ENCODE measurements at places on chromosomes 1 and 21.

GRCh38 chr1:53123453-53124140, 18.8 kb downstream of the SLC1A7 start:
- no peaks in the 10 kb centered on the region for H3K27me3 ChIP-seq
- H3K4me3 ChIP-seq = no peak overlapping the region
- no peaks in the 10 kb centered on the region for H3K4me1 ChIP-seq
- no peaks in the 10 kb centered on the region for H3K36me3 ChIP-seq
- no peak for DNase-seq
- H3K27ac ChIP-seq = no peak overlapping the region

DNA sequence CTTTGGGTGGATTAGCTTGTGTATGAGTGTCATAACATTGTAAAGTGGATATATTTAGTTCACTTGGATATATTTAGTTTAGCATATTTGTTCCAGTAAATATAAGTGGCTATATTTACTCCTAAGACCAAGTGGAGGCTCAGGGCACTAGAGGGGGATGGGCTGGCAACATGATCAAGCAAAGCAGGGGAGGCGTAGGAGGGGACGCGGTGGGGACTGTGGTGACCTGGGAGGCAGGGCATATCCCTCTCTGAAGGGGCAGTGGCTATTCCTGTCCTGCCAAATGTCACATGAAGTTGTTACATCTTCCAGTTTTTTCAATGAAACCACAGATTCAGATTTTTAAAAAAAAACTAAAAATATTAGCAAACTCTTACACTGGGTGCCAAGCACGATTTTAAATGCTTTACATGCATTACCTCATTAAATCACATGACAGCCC, 51.9 kb upstream of the EDN2 start:
- peaks cover 2% of the 10 kb centered on the region for H3K4me1 ChIP-seq
- no peak overlapping the region for H3K27ac ChIP-seq
- H3K4me3 ChIP-seq = no peak overlapping the region
- no peaks in the 10 kb centered on the region for H3K27me3 ChIP-seq
- no peak for DNase-seq
- no peaks in the 10 kb centered on the region for H3K36me3 ChIP-seq

GRCh38 chr1:19096036-19096833, 113.8 kb downstream of the UBR4 start:
- no peak for DNase-seq
- no peak overlapping the region for H3K4me3 ChIP-seq
- no peak overlapping the region for H3K27ac ChIP-seq
- no peaks in the 10 kb centered on the region for H3K27me3 ChIP-seq
- no peaks in the 10 kb centered on the region for H3K4me1 ChIP-seq

DNA sequence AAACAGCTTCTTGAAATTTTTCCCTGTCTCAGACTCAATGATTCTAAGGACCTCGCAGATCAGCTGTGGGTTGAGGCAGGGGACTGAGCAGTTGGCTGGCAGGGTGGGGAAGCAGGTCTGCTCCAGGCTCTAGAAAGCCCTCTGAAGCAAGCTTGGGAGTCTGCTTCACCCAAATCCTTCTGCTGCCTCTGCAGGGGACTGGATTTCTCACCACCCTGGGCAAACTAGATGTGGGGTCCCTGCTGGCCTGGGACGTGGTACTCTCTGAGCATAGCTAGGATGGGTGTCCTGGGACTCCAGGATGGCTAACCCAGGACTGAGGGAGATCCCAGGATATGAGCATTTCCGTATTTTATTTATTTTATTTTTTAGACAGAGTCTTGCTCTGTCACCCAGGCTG, 89.3 kb downstream of the LAMC2 start:
- H3K36me3 ChIP-seq = no peaks in the 10 kb centered on the region
- no peak overlapping the region for H3K27ac ChIP-seq
- no peaks in the 10 kb centered on the region for H3K27me3 ChIP-seq
- no peak overlapping the region for H3K4me3 ChIP-seq
- no peaks in the 10 kb centered on the region for H3K4me1 ChIP-seq

DNA sequence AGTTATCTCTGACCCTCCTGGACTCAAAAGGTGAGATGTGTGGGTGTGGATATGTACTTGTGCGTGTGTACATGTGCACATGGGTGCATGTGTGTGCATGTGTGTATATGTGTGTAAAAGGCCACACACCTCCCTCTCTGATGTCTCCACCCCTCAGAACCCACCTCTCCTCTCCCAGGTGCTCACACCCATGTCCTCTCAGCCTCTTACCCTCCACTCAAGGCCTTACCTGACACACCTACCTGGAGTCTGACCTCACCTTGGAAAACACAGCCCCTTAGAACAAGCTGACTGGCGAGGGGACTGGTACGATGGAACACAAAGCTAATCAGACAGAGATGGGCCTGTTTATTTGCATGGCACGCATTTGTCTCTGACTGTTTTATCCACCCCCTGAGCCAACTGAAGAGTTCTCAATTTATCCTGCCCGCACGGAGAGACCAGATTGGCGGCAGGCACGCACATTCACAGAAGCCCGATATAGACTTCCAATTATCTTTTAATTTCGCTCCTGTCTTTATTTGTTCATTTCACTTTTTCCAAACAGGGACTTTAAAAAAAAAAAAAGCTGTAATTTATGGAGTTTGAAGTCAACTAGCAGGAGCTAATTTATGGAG, 6.1 kb upstream of the KLHDC7A start:
- no peak for DNase-seq
- H3K4me3 ChIP-seq = no peak overlapping the region
- H3K27me3 ChIP-seq = no peaks in the 10 kb centered on the region

All from GM12878 (cell line).